ENCODE measurements at places on chromosomes 2 and 18.
A peak's percentile ranks its signal among the peaks of the same experiment; 100 is the strongest.

- no peak for DNase-seq
Observed at GRCh38 chr2:239056611-239057010, 208.7 kb downstream of the TWIST2 start.

- DNase-seq, result no peak
Observed at GRCh38 chr2:96547203-96547641, 10.7 kb downstream of the ARID5A start.

- DNase-seq, result no peak
Observed at GRCh38 chr2:18047896-18048657, 169.6 kb downstream of the KCNS3 start.

GRCh38 chr2:134460583-134460998, 206.7 kb downstream of the MGAT5 start:
- peak; percentile 64 for DNase-seq

Measured in ACHN (cell line).